ENCODE measurements at places on chromosomes 6 and 20.

- DNase-seq: no peak
Measured at GRCh38 chr6:158653577-158654354, 3.9 kb downstream of the SYTL3 start.

GRCh38 chr6:46023216-46023915 lies 7.7 kb upstream of the CLIC5 start:
- no peak for DNase-seq

- no peak for DNase-seq
Measured at GRCh38 chr6:81633391-81633790, 119.1 kb downstream of the TENT5A start.

GRCh38 chr20:9202420-9203080 lies 133.7 kb downstream of the PLCB4 start:
- no peak for DNase-seq

DNA sequence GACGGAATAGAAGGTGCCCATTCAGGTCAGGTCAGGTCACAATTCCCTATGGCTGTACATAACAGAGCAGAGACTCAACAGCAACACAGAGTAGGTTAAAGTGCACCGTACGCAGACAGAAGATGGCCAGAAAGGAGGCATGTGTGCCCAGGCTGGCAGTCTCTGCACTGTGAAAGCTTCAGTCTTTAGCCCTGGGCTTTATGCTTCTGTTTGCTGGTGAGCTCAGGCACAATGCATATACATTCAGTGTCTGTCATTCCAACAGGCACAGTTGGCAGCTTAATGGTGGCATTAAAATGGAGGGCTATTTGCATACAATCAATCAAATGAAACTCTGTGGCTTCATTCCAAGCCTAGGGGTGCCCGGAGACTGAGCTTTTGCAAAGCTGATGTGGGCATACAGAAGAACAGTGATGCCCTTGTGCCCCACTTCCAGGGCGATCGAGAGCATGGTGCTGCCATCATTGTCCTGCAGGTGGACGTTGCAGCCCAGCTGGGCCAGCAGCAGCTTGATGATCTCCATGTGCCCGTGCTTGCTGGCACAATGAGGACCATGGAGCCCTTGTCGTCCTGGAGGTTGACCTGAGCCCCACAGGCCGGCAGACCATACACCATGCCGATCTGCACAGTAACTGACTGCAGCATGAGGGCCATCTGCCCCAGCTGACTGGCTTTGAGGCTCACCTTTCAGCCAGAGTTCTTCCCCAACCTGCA lies 22.4 kb downstream of the TRMT6 start:
- DNase-seq: no peak

GRCh38 chr6:117272891-117273290 lies 7.5 kb downstream of the VGLL2 start:
- no peak for DNase-seq

- no peak for DNase-seq
Measured at GRCh38 chr6:113304116-113304515, 553.0 kb upstream of the MARCKS start.

GRCh38 chr6:10269814-10270472 lies 144.9 kb downstream of the TFAP2A start:
- DNase-seq: no peak

DNA sequence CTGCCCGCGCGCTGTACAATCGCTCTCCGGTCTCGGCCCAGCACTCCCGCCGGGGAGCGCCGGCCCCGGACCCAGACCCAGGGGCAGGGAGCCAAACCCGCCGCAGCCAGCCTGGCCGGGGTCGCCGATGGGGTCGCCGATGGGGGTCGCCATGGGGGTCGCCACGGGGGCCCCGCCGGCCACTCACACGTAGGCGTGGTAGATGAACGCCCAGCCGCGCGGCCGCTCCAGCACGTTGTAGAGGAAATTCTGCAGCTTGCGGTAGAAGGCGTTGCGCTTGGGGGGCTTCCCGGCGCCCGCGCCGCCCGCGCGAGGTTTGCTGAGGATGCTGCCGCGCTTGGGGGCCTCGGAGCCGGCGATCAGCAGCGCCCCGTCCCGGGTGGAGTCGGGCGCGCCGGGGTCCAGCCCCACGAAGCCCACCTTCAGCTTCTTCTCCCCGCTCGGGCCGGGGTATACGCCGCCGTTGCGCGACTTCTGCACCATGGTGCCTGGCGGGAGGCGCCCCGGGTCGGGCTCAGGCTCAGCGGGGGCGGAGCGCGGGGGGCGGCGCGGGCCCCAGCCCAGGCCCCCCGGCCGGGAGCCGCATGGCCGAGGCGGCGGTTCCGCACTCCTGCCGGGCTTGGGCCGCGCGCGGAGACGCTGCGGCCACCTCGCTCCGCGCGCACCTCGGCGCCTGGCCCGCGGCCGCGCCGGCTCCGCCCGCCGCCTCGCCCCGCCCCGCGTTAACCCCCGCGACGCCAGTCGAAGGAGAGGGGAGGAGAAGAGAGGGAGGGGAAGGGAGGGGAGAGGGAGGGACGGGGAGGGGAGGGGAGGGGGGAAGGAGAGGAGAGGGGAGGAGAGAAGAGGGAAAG lies at the start of gene KCNQ2:
KCNQ2 (minus strand) TSS at position 675 of the 851 bp plus-strand sequence; CDS start at position 483, 192 bp downstream.
- DNase-seq: no peak

GRCh38 chr6:76684875-76685274 lies 612.4 kb upstream of the IMPG1 start:
- DNase-seq: no peak

- no peak for DNase-seq
Measured at GRCh38 chr20:46670585-46671584, 18.4 kb downstream of the TP53RK start.

DNA sequence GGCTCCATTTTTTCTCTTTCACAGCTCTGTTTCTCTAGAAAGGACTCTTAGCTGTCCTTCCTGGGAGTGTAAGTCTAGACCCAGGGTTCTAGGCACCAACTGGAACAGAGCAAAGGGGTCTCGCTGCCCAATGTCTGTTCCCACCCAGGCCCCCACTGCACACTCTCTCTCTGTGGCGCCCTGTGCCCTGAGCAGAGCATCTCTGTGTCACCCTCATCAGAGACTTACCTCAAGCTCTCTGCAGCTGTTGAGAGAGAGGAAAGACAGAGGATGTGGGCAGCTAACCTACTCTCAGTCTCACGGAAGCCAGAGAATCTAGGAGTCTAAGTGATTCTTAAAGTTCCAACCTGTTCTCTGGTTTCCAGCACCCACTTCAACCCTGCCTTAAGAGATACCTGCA lies 9.5 kb downstream of the NCR2 start:
- no peak for DNase-seq

DNA sequence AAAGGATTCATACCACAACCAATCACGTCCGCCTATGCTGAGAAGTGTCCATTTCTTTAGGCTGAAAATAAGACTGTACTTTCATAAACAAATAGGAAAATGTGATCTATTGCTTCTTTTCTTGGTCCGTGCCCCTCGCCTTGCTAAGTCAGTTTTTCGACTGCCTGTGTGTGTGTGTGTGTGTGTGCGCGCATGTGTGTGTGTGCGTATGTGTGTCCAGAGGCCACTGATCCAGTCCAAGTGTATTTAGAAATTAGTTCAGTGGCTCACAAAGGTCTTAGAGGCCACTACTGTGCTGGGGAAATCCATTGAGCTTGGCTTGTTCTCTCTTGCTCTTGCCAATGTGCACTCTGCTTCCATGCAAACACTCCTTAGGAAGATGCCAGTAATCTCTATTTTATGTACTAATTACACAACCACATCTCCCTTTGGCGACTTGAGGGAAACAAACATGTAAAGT lies 50.5 kb downstream of the SLC22A23 start:
- DNase-seq: no peak

- no peak for DNase-seq
Measured at GRCh38 chr6:67391955-67392354, 1243.1 kb upstream of the ADGRB3 start.

- DNase-seq: no peak
Measured at GRCh38 chr20:2293971-2294370, 1.8 kb upstream of the TGM3 start.

- no peak for DNase-seq
Measured at GRCh38 chr20:63908008-63908682, 13.2 kb downstream of the DNAJC5 start.

GRCh38 chr6:44128020-44128917 lies 915 bp downstream of the TMEM63B start:
- DNase-seq: no peak

DNA sequence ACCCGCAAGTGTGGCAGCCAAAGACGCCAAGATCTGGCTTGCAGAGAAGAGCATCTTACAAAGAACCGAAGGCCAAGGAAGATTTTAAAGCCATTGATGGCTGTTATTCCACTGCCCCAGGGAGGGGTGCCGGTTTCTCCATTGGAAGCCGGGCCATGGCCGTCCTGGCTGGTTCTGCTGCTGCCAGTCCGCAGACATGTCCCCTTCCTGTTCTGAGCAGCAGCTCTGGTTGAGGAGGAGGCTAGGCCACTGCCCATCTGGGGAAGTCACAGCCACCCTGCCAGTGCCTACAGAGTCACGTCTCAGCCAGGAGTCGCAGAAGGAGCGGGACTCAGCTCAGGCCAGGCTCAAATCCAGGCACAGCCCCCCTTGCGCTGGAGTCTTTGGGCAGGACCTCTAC lies 42.6 kb upstream of the MRGBP start:
- DNase-seq: no peak

- no peak for DNase-seq
Measured at GRCh38 chr20:11766961-11767360, 150.7 kb upstream of the BTBD3 start.

- no peak for DNase-seq
Measured at GRCh38 chr6:170017603-170018320, 266.3 kb downstream of the ERMARD start.

DNA sequence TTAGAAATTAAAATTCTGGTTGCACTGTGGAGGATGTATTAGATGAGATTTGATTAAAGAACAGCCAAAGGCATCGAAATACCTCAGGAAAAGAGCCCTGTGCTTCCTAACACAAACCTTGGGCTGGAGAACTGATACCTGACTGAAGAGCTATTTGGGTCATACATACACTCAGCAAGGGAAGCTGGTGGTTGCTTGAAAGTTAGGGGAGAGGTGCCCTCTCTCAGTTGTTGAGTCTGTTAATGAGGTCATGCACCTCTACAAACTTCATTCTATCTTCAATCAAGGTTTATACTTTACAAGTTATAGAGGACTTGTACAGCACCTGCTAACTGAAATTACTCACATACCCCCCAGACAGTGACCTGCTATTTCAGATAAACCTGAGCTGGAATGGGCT lies 25.5 kb downstream of the FAM184A start:
- DNase-seq: no peak

DNA sequence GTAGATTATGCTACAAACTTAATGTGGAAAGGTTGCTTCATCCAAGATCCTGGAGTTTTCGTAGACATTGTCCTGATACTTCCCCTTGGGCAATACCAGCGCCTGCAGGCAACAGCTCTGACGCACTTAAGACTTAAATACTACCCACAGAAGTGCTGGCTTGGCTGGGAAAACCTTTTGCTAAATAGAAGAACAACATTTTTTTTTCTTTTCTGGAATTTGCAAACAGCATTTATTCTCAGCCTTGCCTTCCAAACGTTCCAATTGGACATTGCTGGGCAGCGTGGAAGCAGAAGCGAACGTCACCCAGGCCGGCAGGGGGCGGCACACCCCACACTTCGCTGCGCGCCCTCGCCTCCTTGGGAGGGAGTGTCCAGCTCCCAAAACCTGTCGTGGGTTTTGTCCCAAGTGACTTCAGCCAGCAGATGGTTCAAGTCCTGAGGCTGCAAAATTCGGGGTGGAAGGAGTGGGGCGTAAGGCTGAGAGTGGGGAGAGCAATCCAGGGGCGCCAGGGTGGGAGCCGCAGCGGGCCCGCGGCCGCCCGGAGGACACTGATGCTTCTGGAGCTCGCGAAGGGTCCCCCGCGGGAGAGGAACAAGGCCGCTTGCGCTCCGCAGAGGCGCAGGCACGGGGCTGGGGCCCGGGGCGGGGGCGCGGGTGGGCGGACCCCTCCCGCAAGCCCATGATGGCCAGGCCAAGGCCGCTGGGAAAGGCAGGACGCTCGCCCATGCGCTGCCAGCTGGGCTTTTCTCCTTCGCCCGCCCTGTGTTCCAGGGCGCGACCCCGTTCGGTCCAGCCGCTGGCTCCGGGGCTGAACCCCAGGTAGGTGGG lies 60.8 kb upstream of the MAP3K4 start:
- DNase-seq: peak; percentile 36

- DNase-seq: no peak
Measured at GRCh38 chr6:3013486-3013885, 13.8 kb downstream of the NQO2 start.

DNA sequence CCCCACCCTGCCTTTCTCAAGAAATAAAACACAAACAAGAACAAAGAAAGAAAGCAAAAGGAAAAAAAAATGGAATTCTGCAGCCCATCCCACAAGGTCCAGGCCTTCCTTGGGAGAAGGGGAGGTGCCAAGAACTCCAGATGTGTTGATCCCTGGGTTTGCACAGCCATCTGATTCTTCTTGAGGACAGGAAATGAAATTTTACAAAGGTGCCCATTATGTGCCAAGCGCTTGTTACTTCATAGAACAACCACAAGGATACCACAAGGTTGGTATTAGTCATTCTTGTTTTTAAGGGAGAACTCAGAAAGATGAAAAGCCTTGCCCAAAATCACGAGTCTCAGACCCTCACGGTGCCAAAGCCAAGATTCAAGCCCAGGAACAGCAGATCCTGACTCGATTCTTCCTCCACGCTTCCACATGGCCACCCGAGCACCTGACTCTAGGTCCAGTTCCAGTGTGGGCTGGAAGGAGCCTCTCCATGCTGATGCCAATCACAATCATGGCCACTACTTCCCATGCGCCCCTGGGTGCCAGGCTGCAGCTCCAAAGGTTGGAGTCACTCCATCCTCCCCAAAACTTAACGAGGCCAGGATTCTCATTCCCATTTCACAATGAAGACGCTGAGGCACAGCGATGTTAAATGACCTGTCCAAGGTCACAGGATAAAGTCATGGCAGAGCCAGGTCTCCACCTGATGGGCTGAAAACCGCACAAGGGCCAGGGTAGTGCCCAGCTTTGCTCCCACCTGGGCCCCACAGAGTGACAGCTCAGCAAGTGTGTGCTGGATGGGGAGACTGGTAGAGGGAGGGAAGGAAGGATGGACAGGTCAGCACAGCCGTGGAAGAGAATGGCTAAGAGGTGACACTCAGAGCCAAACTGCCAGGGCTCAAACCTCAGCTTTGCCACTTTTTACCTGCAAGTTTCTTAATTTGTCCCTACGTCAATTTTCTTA lies 66.7 kb upstream of the TOP1 start:
- DNase-seq: no peak
